Jurkat, Clone E6-1 (cell line): ENCODE measurements at places on chromosomes 3 and 15.
A peak's percentile ranks its signal among the peaks of the same experiment; 100 is the strongest.

DNA sequence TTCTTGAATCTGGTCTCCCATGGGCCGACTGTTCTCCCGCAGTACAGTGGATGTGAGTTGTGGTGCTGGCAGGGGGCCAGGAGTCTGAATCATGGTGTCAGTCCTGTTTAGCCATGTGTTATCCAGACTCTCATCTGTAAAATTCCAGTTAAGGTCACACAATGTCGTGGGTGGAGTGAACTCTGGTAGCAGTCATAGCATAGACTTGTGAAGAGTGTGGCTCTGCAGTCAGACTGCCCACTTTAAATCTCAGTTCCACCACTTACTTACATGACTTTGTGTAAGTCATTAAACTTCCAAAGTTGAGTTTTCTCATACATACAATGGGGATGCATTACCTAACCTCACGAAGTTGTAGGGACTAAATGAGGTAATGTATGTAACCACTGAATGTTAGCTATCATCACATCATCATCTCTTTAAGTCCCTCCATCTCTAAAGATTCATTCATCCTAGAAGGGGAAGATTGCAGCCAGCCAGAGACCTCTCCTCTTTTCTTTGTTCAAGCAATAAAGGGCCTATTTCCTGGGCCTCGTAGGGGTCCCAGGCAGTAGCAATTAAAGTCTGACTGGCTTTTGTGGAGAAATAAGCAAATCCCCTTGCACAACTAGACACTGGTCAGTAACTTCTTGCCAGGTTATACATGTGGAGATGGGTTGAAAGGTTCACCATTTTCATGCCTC, 93.9 kb downstream of the PCCB start:
- no peak for DNase-seq

DNA sequence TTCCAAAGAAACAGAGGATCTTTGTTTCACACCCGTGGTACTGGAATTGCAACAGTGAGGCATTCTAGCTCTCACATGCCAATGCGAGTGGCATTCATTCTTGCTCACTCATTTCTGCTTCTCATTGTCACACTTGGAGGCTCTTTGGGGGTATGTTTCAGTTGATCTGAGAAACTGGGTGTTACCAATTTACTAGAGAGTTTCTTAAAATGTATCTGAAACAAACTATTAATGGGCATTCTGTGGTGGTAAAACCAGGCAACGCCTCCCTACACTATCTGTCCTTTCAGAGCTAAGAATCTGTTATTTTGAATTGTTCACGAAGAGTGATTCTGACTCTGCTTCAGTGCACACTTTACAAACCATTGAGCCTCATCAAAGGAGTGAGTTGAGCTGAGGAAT, 140.6 kb upstream of the BHLHE40 start:
- no peak for DNase-seq

- peak; percentile 89 for DNase-seq
Measured at GRCh38 chr3:195549931-195550519, 6.9 kb upstream of the PPP1R2 start.

GRCh38 chr3:64743887-64744243, 56.1 kb upstream of the ADAMTS9 start:
- no peak for DNase-seq

DNA sequence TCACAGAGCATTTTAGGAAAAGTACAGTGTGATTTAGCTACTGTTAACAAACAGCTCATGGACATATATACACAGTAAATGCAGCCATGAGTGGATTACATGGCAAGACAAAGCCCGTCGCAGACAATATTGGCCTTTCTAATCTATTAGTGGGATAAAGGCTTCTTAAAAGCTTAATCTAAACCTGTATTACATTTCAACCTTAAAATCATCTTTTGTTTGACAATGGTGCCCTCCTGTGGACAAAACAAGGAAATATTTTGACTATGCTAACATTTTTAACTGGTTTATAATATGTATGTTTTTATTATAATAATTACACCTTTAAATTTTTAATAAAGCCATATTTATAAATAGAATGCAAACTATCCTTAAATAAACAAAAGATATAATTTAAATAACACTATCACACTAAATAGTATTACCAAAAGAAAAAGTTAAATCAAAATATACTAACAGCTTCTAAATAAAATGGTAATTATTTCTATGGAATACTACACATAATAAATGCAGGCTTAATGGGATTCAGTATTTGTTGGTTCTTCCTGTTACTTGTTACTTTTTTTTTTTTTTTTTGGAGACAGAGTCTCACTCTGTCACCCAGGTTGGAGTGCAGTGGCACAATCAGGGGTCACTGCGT, 38.6 kb downstream of the TAFA4 start:
- DNase-seq = peak; percentile 38

- DNase-seq = no peak
Measured at GRCh38 chr3:30355622-30356021, 250.8 kb upstream of the TGFBR2 start.

GRCh38 chr15:100383302-100384107, 41.7 kb upstream of the ADAMTS17 start:
- DNase-seq = peak; percentile 11

DNA sequence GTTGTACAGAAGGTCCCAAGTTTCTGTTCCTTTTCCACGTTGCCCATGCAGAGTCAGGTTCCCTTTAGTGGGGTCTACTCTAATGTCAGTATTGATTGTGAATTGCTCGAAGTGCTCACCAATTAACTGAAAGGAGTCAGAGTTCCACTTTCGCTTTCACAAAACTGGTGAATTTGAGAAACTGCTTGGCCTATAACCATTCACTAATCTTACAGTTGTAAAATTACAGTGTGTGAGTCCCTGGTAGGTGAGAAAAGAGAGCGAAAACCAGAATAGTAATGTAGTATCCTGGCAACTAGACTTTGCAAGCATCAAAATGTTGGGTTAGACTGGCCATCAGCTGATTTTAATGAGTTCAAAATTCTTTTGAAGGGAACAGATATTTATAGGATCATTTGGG, 237.5 kb upstream of the CHRM5 start:
- no peak for DNase-seq

GRCh38 chr3:114879059-114880031, 267.7 kb downstream of the ZBTB20 start:
- no peak for DNase-seq

GRCh38 chr15:70430069-70430468, 332.4 kb upstream of the TLE3 start:
- DNase-seq = no peak

DNA sequence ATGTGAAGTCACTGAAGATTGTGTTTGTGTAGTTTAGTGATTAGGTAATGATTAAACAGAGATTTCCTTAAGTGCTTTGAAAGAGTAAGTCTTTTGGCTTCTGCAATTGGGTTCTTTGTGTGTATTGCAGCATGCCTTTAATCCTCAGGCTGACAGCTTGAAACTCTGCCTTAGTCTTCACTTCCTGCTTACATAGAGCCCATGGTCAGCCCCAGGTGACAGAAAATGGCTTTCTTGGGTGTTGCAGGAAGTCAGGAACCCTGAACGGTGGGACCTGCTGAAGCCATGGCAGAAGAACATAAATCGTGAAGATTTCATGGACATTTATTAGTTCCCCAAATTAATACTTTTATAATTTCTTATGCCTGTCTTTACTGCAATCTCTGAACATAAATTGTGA, 61.3 kb downstream of the KBTBD8 start:
- DNase-seq = no peak

GRCh38 chr3:142993958-142994442, 7.4 kb upstream of the U2SURP start:
- DNase-seq = peak; percentile 72

GRCh38 chr15:101362359-101362758, 67.3 kb upstream of the SNRPA1 start:
- no peak for DNase-seq

DNA sequence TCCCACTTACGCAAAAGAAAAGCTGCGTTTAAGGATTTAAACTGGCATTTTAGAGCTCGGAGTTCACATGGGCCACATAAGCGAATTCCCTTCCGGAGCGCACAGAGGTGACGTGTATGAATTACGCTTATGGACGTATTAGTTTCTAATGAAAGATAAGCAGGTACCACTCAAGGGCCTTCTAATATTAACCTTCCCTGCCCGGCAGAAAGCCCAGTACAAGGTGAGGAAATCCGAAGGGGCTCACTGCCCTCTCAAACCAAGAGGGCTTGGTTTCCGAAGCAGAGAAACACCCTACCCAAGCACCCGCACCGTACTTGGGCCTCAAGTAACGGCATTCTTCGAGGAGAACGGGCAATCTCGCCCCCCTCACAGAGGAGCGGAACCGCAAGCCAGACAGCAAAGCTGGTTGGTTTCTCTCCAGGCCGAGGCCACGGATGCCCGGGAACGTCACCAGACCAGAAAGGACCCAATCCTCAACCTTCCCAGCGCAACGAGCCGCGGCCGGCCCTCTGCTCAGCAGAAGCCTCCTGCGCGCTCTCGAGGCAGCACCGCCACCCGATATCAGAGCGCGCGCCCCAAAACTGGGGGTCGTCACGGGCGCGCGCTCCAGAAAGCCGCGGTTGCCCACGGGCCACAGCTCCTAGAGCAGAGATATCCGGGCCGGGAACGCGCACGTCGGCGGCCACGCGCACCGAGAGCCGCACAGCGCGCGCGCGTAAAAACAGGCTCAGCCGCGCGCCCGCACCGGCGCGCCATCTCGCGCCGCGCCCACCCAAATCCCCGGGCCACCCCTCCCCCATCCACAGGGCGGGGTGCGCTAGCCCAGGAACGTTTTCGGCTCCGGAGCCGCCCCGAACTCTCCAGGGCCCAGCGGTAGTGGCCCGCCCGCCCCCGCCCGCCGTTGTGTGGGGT, 676 bp downstream of the QRICH1 start:
- DNase-seq = peak; percentile 83

DNA sequence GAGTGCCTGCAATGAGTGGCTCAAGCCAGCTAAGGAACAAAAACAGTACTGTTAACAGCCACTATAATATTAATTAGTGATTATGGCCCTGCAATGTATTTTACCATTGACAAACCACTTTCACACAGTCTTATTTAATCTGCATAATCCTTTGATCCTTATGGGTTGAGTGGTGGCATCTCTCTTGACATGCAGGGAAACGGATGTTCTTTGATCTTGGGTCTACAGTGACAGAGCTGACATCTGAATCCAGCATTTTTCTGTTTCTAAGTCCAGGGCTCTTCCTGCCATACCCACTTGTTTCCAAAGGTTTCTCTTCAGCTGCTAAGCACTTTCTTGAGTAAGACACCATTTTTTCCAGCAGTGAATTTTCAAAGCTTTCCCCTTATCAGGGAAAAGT, 277.7 kb upstream of the ROPN1 start:
- DNase-seq = peak; percentile 11
